Endothelial cell of umbilical vein (primary cell): ENCODE measurements at places on chromosomes 6 and 20.

DNA sequence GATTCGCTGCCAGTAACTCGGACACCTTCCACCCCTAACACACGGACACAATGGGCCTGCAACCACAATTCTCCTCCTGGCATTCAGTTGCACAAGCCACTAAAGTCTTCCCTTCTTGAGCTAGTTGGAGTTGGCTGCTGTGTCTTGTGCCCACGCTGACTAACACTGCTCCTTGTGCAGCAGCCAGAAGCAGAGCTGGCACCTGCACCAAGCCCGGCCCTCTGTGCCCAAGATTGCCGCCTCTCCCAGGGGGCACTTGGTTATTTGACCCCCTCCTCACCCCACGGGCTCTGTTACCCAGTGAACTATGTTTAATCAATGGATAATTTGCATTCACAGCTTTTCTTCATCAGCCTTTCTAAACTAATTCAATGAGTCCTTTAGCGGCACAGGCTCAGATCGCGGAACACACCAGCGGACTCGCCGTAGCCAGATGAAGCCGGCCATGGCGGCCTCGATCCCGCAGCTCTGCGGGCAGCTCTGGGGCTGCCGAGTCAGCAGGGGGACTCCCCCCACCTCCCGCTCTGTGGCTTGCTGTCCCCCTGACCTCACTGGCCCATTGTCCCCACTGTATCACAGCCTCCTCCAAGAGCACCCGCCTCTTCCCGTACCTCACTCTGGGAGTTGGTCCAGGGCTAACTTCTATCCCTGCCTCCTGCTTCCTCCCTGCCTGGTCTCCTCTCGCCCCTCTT is 94.8 kb upstream of the AFDN start:
- no peak for DNase-seq

- DNase-seq = no peak
These were observed 13.0 kb downstream of the PCK1 start for GRCh38 chr20:57573894-57574293.

DNA sequence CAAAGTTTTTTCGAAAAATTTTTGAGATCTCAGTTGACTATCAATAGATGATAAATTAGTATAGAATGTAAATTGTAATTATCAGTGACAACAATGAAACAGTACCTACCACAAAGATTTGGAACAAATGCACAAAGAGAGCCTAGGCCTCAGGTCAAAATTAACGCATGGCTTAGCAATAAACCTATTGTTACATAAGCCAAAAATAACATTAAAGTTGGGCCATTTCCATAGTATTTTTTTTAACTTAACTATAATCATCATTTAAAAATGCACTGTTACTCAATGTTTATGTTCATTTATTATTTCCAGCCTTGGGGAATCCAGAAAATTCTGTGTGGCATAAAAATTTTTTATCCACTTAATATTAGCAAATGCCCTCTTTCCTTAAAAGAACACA is 117.0 kb downstream of the EPB41L2 start:
- DNase-seq = peak; percentile 81

DNA sequence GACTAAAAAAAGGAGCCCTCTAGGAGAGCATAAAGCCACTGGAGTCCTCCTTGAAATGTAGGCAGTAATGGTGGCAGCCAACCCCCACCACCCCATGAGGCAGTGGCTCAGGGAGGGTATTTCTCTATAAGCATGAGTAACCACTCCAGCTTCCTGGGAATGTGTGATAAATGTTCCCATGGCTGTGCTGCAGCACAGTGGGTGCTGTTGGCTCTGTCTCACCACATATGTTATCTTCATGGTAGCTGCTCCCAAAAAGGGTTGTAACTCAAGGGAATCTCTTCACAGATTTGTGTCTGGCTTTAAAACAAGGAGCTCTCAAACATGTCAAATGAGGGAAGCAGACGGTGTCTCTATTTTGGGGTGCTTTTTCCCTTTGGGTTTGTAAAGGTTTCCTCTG is 7.5 kb upstream of the PHACTR1 start:
- DNase-seq = no peak

- peak; percentile 68 for DNase-seq
These were observed 19.3 kb downstream of the SULF2 start for GRCh38 chr20:47765691-47766594.

DNA sequence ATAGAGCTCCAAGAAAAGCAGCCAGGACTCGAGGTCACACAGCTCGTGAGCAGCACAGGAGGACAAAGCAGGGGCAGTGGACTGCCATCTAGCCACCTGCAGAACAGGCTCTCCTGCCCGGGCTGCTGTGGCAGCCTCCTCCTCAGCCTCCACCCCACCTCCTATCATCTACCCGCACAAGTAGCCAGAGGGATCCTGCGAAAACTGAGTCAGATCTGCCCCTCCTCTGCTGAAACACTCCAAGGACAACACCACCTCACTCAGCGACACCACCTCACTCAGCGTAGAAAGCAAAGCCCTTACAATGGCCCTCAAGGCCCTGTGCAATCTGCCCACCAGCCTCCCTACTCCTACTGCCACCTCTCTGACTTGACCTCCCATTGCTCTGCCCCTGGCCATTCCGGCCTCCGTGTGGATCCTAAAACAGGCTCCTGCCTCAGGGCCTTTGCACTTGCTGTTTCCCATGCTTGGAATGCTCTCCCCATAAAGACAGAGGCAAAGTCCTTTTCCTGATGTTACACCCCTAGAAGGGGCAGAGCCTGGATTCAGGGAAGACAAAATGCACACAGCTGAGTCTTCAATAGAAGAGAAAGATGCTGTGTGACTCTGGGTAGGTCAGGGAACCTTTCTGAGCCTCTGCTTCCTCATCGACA is 19.3 kb downstream of the PREX1 start:
- DNase-seq = no peak

DNA sequence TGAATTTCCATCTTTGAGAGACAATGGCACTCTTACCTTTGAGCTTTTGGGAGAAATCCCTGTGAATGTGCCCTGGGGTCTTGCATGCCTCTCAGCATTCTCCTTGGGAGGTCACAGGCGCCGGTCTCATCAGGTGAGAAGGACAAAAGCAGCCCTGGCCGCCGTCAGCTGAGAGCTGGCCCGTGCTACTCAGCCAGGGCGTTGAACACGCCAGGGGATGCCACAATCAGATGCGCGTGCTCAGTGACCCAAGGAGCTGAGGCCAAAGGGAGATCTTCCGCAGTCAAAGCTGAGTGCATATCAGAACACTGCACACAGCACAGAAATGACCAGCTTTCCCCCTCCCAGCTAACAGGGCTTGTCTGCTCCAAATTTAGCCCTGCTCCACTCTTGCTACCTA is 253.6 kb upstream of the NOX3 start:
- no peak for DNase-seq

GRCh38 chr20:49028684-49029083 is 17.4 kb upstream of the CSE1L start:
- DNase-seq = no peak

DNA sequence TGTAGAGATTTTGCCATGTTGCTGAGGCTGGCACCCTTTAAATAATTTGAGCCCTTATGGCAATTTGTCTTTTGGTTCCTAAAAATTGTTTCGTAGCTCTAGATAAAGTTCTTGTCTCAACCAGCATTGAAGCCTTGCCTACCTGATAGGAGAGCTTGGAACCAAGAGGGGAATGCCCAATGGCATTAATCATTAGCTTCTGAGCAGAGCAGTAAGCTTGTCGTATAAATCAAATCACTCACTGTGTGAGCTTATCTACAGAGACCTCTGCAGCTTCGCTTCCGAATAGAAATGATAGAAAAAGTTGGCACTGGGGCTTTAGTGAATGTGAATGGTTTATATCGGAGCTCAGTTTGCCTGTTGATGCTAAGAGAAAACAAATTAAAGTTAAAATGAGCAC is 10.7 kb downstream of the ANKRD6 start:
- DNase-seq = no peak

GRCh38 chr6:138727182-138727581 is 46.4 kb upstream of the CCDC28A start:
- DNase-seq = no peak

DNA sequence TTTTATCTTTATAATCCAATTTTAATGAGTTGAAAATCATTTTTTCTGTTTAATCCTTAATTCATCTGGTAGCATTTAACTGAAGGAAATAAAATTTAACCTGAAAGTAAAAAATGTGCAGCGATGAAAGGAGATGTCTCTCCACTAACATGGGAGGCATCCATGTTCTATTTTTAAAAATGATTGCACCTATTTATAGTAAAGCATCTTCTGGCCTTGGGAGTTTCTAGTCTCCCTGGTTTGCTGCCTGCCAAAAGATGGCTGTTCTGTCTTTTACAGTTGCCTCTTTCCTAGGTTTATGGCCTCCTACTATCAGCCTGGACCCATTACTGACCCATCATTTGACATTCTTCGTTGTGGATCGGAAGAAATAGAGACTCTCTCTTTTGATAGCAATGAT is 143.0 kb downstream of the B3GAT2 start:
- DNase-seq = no peak

GRCh38 chr6:89350281-89350966 is 2.1 kb downstream of the UBE2J1 start:
- peak; percentile 92 for DNase-seq

DNA sequence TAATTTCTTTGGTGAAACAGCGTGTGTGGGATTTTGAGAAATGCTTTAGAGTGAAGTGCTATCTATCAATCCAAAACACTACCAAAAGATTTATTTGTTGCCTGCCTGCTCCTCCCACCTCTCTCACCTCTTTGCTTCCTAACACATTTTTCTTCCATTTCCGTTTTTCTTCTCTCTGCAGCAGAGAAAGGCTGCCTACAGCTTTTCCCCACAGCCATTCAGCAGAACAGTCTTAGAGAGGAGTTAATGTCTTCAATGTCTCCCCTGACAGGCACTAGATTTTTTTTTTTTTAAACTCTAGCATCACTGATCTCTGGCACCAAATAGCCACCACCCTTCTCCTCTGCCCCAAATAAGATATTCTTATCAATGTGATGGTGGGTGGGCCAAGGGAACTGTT is 327.8 kb upstream of the MAN1A1 start:
- DNase-seq = no peak

- no peak for DNase-seq
These were observed 12.4 kb upstream of the DACT2 start for GRCh38 chr6:168332020-168332419.

DNA sequence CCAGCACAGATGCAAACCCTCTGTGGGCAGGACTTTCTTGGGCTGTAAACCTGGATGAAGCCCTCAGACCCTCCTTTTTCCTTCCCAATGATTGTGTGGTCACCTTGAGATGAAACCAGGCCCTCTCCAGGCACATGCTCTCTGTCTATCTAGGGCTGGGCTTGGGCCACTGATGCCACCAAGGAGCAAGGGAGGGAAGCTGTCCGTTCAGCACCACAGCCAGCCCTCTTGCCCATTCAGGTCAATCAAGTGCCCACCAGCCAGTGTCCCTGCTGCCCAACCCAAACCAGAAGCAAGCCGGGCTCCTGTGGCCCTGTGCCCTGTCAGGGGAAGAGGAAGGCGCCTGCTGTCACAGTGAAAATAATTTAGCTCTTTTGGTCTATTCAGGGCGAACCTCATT is 8.0 kb downstream of the STMN3 start:
- DNase-seq = no peak

DNA sequence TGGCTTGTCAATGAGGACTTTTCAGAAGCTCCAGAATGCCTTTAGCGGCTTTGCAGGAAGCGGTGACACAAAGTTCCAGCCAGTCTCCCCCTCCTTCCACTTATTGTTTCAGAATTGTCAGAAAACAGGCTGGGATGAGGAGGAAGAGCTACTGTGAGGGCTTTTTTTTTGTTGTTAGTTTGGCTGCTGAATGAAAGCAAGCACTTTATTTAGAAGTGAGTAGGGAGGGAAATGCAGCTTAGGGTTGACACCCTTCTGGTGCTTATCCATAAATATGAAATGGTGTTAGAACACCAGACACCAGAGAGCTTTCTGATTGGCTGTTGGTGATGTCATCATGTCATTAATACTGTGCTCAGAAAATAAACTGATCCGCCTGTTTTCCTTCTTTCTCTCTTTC is 251.5 kb downstream of the SOX4 start:
- peak; percentile 87 for DNase-seq

DNA sequence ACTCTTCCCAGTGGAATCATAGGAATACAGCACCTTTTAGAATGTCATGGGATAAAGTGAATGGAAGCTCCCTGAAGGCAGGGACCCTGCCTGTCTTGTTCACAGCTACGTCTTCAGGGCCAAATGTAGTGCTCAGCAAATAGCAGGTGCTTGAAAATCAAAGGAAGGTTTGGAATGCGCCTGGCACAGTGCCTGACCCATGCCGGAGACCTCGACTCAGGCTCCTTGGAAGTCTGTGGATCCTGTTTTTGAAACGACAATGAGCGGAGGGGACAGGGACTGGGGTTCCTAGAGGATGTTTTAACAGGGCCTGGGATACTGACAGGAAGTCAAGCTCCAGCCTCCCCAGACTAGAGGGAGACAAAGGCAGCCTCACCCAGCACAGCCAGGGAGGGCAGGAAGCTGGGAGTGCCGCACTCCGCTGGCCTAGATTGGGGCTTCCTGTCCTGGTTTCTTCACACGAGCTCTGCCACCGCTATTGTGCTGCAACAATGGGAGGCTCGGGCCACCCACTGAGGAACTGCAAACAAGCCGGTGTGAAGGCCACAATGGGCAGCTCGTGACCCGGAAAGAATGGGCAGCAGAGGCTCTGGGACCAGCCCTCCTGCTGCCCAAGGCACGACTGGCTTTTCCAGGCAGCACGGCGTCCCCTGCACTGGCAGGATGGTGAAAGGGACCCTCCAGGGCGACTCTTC is 76.7 kb downstream of the PREX1 start:
- DNase-seq = peak; percentile 84

GRCh38 chr20:62536871-62537401 is 61.1 kb upstream of the GATA5 start:
- DNase-seq = no peak

DNA sequence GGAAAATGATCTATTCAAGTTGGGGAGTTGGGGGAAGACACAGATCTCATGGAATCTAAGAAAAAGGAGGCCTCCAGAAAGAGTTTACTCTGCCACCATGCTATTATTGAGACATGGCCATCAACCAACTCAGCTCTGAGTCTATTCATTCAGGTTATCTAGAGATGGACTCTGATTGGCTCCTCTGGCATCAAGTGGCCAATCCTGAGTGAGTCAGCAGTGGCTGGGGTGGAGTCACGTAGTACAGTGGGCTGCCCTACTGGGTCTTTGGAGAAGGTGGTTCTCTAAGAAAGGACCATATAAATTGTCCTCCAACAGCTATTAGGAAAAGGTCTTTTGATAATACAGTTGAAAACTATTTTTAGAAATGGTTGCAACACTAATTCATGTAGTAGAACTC is 42.1 kb downstream of the LYRM2 start:
- no peak for DNase-seq
